ENCODE measurements at places on chromosomes 3 and 15.
A peak's percentile ranks its signal among the peaks of the same experiment; 100 is the strongest.

DNA sequence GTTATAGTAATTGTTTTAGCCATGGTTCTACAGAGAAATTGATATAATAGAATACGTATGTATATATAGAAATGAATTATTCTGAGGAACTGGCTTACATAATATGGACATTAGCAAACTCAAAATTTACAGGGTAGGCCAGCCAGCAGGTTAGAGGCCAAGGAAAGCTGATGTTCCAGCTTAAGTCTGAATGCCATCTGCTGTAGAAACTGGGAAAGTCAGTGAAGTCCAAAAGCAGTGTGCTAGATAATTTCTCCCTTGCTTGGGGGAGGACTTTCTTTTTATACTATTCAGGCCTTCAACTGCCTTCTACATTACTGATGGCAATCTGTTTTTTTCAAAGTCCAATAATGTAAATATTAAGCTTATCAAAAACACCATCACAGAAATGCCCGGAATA is 1174.7 kb downstream of the ZPLD1 start:
- no peak for DNase-seq

DNA sequence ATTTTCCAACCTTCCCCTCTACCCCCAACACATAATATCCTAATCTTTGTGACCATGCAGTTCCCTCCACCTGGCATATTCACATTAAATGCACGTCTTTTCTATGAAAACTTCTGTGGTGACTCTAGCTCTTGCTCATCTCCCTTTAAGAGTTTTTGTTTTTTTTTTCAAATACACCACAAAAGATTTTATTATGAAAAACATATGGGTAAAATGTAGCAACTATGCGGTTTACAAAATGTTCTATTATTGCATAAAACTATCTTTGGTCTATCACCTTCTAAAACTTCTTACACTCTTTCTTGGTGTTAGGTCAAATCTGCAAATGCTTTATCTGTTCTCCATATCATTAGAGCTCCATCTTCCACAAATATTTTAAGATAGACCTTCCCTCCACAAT is 38.6 kb upstream of the ADGRG7 start:
- no peak for DNase-seq

DNA sequence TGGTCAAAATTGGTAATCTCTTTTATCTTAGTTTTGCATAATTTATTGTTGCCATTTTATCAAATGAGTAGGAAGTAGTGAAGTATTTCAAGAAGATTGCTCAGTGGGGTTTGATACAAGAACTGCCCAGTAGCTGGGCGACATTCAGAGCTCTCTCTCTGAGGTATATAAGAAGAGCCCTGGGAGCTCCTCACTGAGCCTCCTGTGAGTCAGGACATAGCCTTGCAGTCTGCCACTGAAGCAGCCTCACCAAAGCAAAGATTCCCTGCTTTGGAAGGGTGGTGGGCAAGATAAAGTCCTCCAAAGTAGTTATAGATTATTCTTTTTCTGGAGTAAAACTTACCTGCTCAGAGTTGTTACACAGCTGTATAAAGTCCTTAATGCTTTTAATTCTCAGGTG is 26.1 kb downstream of the SKIL start:
- DNase-seq, result peak; percentile 42

- DNase-seq, result no peak
Measured at GRCh38 chr3:110149763-110150162, 812.4 kb upstream of the DPPA4 start.

GRCh38 chr15:73021139-73021621 is 31.1 kb upstream of the NEO1 start:
- DNase-seq, result no peak

DNA sequence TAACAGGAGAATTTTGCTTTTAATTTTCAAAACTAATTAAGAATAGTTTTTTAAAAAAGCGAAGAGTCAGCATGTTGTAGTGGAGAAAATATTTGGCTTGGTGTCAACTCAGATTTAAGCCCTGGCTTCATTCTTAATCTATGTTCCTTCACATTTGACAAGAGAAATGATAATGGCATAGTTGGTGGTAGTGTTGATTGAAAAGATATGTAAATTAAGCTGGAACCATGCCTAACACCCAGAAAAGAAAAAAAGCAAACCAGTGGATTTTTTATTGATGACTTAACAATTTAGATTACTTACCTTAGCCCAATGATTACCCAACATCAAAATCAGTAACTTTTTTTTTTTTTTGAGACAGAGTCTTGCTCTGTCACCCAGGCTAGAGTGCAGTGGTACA is 27.4 kb downstream of the TCAIM start:
- no peak for DNase-seq

DNA sequence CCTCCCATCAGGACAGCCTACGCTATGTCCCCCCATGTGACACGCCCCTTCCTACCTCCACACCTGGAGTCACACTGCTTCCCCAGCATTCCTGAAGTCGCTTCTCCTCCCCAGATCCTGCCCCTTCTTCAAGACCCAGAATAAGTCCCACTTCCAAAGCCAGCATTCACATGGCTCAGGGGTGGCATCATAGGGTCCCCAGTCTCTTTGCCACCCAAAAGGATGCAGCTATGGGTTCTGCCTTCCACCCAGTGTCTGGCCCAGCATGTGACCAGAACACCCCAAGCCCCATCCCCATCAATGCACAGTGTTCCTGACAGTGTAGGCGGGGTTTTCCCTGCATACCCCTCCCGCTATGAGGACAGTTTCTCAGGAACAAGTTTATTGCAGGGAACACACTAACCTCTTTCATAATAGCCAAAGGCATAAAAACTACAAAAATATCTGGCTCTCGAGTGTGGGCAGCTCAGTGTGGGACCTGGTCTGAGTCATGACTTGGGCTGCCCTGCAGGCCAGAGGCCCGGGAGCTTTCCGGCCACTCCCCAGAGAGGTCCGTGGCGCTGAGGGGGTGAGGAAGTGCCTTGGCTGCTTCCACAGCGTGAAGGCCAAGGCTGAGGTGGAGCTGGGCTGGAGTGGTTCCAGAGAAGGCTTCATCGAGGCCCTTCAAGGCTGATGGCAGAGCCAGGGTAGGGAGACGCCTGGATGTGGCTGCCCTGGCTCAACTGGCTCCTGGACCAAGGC is 5.8 kb downstream of the ISLR start:
- DNase-seq, result peak; percentile 99

DNA sequence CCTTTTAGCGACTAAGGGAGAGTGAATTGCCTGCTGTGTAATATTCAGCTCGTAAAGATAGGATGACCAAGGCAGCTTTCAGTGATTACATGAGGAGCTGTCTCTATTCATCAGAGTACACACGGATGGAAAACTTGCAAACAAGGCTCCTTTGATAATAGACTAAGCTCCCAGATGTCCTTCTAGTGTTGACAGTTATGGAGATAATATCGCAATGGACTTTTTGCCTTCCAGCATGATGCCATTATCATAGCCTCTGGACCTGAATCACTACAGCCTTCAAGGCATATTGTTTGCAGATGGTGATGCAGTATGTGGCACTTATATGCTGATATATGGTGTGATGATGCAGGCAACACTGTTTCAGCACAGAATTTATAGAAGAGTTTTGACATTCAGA is 93.9 kb downstream of the ECT2 start:
- DNase-seq, result no peak

- DNase-seq, result peak; percentile 31
Measured at GRCh38 chr3:104879919-104880318, 486.8 kb upstream of the ALCAM start.

GRCh38 chr15:101494251-101494796 is 4.8 kb upstream of the PCSK6 start:
- no peak for DNase-seq

- no peak for DNase-seq
Measured at GRCh38 chr3:188698436-188698835, 473.3 kb upstream of the TPRG1 start.

DNA sequence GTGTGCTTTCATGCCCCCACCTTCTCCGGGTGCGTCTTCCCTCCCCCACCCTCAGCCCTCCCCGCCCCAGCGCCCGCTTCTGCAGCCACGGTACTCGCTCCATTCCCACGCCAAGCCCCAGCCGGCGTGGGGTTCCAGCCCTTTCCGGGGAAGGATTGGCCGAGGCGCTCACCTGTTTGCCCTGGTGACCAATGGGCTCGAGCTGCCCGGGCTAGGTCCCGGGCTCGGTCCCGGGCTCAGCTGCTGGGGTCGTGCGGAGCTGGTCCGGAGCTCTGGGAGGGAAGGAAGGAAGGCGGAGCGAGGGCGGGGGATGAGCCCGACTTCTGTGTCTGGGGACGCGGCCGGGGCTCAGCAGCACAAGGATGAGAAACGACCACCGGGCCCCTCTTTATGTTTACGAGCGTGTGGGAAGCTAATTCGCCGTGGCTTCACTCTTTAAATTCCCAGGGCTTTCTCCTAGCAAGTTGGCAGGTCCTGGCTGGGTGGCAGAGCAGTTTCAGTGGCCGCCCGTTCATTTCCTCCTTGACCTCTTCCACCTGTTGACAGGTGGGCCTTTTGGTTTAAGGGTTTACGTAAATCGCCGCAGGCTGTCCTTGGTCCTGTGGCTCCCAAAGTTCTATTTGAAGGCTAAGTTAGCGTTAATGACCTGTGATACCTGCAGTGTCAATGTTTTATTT is at the start of gene IGSF10:
IGSF10 (minus strand) TSS at position 288 of the 677 bp plus-strand sequence. CDS start 2,352 bp downstream, outside the sequence.
- DNase-seq, result no peak

GRCh38 chr15:92520914-92521623 is 127.4 kb downstream of the ST8SIA2 start:
- DNase-seq, result no peak

- DNase-seq, result peak; percentile 98
Measured at GRCh38 chr3:51995346-51996163, at the start of gene RPL29. Gene RPL29 (minus strand): TSS chr3:51995895. CDS start chr3:51995461, 434 bp downstream.

GRCh38 chr15:67884514-67885174 is 44.8 kb upstream of the RNU6-1 start:
- DNase-seq, result peak; percentile 60

- no peak for DNase-seq
Measured at GRCh38 chr3:182596676-182597410, 196.5 kb upstream of the ATP11B start.

DNA sequence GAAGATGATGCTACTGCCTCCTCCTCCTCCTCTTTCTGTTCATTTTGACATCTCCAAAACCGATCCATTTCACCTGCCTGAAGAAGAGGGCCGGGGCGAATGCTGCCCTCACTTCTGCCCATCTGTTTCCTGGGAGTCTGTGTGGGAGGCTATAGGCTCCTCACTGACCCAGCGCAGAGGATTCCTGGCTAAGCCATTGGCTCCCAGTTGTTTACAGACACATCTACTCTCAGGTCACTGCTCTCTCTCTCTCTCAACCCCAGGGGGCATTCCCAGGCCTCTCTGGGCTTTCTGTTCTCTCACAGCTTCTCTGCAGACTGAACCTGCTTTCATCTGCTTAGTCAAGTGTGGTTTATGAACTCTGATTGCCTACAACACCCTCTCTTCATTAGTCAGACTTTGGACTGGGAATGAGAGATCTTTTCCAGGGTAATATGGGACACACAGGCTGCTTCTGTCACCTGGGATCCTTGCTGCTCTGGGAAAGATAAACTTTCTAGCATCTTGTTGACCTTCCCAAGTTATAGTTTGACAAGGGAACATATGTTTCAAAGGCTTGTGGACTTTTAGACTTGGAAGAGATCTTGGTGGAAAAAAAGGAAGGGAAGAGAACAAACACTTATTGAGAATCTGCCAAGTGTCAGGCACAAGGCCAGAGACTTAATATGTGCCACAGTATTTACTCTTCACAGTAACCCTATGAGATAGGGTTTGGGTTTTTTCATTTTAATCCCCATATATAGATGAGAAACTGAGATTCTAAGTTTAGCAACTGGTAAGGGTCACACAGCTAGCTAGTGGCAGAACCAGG is 30.2 kb upstream of the USP3 start:
- DNase-seq, result peak; percentile 72

GRCh38 chr3:144104186-144104585 is 132.6 kb downstream of the DIPK2A start:
- no peak for DNase-seq

DNA sequence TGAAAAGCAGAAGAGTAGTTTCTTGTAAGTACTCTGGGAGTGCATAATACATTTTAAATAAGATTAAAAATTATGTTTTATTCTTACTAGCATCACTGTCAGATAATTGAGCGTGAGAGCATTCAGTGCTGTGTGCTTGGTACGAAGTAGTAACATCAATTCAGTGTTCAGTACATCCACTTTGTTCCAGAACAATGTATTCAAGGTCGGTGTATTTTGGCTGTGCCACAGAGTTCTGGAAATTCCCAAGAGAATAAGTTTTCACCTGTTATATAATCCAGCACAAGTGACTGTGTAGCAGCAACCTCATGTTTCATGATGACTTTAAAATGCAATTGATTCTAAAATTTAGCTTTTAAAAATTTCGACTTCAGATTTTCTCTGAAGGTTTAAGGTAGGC is 130.6 kb downstream of the IGF1R start:
- no peak for DNase-seq

GRCh38 chr3:127796831-127797150 is 25.5 kb downstream of the MGLL start:
- DNase-seq, result no peak

GRCh38 chr3:173138026-173138425 is 3.0 kb downstream of the SPATA16 start:
- no peak for DNase-seq

GRCh38 chr3:156317462-156318074 is 197.2 kb downstream of the KCNAB1 start:
- peak; percentile 70 for DNase-seq

DNA sequence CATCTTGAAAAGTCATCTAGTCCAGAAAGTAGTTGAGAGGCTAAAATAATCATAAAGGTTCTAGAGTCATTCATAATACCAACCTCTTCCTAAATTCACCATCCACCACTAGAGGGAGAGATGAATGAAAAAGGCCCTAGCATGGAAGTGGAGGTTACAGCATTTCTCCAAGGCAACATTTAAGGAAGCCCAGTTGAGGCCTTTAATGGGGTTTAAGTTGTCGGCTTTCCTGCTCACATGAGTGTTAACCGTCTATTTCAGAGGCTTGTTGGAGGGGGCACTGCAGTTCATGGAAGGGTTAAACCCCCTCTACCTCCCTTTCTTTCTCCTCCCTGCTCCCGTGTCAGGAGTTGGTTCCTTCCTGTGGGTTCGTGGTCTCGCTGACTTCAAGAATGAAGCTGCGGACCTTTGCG is 3.8 kb upstream of the SLCO3A1 start:
- DNase-seq, result peak; percentile 82

DNA sequence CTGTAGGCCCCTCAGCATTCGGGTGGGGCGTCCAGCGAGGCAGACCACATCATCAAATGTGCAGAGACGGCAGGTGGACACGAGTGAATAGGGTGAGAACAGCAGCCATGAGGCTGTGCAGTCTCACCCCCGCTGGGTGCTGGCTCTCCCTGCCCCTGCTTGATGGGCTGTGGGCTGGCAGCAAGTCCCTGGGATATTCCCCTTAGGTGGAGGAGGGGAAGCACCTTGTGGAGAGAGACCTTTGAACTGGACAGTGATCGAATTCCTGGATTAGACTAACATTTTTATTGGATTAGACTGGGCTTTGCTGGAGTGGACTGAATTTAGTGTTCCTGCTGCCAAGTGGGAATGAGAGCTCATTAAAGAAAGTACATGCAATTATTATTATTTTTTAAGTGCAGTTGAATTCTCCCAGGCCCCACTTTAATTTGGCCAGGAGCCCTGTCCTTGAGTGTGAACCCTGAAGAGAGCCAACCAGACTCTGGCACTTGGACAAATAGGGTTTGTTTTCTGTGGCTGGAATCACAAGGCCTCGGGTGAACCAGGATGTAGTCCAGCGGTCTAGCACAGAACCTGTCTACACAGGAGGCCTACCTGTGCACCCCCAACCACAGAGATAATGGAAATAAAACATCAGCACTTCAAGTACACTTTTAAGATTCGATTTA is 193.1 kb downstream of the ABHD5 start:
- no peak for DNase-seq

All from fibroblast of the aortic adventitia (primary cell).